ENCODE measurements at places on chromosomes 5 and 9. TPM values are rescaled to one million over a fixed set of nuclear protein-coding genes. Genes with fewer than 3 reads are reported as not detected.

GRCh38 chr5:43303242-43303641, 10.0 kb downstream of the HMGCS1 start:
- DNase-seq, result no peak

GRCh38 chr5:157778121-157778805, 34.8 kb downstream of the LSM11 start:
- DNase-seq, result no peak

- DNase-seq, result no peak
Measured at GRCh38 chr9:37149666-37150308, 29.4 kb downstream of the ZCCHC7 start.

Gene CD274
- total RNA-seq, result 0.68 TPM

Gene TTC16
- total RNA-seq, result not detected

Gene PPP2R2B
- total RNA-seq, result 5.6 TPM

Measured in sigmoid colon (tissue), 7 donors.